ENCODE measurements at places on chromosomes 5 and 9.

- DNase-seq = no peak
Observed at GRCh38 chr5:31196309-31196708, 2.8 kb downstream of the CDH6 start.

DNA sequence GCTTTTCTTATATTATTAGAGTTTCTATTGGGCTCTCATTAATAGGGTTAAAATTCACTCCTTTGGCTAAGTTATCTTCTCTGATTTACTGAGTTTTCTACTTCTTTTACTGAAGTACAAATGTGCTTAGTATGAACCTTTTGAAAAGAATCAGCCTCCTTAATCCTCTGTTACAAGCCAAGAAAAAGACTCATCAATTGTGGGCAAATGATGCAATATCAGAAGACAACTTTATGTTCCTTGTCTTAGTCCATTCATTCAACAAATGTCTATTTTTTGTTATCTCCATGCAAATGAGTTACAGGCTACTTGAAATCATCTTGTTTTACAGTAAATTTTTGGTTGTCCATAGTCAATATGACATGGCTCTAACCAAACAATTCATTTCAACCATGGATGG, 40.3 kb downstream of the SNCAIP start:
- no peak for DNase-seq

DNA sequence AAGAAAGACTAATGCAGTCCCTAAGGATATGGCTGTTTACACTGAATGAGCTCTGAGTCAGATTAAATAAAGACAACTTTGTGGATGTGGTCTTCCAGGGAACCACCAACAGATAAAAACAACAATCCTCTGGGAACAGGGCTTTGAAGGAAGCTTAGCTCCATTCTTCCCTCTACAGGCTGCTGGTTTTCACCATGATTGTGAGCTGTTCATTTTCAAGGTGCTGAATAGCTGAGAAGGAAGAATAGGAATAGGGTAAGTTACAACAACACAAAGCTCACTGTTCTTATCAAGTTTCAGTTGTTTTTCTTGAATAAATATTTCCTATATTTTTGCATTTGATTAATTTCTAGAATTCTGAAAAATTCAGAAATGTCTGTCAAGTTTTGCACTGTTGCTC, 25.9 kb upstream of the PTAR1 start:
- DNase-seq = no peak

GRCh38 chr5:6572825-6573380, 59.9 kb downstream of the NSUN2 start:
- DNase-seq = no peak

- DNase-seq = no peak
Observed at GRCh38 chr9:93037476-93037971, 21.0 kb upstream of the SUSD3 start.

GRCh38 chr5:135063511-135064234, 29.6 kb upstream of the PITX1 start:
- no peak for DNase-seq

DNA sequence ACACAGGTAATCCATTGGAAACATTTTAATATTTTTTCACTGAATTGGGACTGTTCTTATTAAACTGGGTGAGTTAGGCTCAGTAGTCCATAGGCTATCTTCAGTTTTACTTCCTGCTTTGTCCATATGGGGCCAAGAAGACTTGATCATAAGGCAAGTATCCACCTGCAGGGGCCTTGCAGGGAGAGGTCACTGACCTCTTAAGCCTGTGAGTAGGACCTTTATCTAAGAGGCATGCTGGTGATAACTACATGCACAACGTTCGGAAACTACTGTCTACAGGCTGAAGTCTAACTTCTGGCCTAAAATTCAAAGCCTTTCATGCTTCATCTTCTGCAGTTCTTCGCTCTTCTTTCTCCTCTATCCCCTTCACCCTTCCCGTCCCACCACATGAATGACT, 60.1 kb upstream of the GRHPR start:
- no peak for DNase-seq

GRCh38 chr5:180365829-180366228, 12.7 kb upstream of the GFPT2 start:
- DNase-seq = no peak

All from stimulated activated CD8-positive, alpha-beta memory T cell treated with anti-CD3 and anti-CD28 coated beads, Interleukin-7, amount 100 ng/mL, for 4 hours (primary cell).